ENCODE measurements at places on chromosomes 3 and 15. TPM values are rescaled to one million over a fixed set of nuclear protein-coding genes. Genes with fewer than 3 reads are reported as not detected.

DNA sequence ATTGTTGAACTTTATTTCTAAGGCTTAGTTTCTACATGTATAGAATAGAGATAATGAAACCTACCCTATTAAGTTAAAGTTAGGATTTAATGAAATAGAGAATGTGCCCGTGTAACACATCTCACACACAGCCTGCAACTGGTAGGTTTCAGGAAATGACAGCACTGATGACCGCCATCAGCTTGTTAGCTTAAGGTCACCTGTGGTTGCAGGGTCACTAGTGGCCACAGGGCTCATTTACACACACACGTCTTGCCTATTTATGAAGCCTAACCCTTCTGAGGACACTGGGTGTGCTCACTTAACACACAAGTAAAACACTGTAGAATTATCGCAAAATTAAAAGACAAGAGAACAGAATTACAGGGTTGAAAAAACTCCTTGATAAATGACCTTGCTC, 20.1 kb downstream of the CHRM5 start:
- no peak for DNase-seq

DNA sequence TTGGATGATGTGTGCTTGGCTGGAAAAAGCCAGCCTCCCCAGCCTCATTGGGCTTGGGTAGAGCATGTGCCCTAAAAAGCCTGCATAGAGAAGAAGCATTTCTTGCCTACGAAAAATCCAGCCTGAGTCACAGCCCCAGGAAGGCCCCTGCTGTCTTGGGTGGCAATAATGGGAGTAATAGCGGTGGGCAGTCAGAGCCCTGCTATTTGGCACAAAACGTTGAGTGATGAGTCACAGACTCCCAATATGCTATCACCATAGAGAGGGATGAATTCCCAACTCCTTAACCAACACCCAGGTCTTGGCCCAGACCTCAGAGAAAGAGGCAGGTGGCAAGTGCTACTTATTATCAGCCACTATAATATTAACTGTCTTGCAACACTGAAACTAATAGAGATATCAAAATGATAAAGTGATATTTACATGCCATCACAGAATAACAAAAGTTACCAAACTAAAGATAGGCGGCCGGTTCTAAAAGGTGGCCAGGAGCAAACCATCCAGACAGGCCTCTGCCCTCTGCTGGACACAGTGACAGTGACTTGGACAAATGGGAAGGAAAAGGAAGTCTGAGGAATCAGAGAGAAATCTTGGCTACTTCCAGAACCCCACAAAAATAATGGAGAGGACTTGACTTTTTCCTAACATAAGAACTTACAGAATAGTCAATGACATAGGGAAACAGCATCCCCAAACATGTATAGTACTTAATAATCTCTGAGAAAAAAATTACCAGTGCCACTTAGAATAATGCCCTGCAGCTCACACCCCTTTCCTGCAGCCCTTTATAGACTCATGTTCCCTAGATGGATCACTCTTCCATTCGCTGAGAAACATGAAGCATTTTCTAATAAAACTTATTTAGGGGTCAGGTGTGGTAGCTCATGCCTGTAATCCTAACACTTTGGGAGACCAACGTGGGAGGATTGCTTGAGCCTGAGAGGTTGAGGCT, 51.9 kb upstream of the MUC13 start:
- no peak for DNase-seq

- DNase-seq: no peak
These were observed 1123.7 kb downstream of the IGSF11 start for GRCh38 chr3:117910820-117911521.

GRCh38 chr3:127389913-127390312, 102.1 kb upstream of the PRR20G start:
- no peak for DNase-seq

- no peak for DNase-seq
These were observed 47.5 kb upstream of the FRMD4B start for GRCh38 chr3:69433121-69433968.

DNA sequence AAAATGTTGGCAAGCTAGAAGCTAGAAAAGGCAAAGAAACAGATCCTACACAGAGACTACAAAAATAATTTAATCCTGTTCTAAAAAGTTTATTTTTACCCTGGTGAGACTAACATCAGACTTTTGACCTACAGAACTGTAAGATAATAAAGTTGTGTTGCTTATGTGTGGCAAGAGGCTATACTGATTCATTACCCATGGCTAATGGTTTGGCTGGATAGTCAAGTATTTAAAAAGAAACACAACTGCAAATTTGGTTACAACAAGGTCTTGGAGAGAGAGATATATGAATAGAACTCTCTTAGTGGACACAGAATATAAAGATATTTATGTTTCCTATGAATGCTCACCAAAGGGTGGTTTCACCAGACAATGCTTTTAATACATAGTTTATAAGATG, 364.2 kb upstream of the PLSCR5 start:
- no peak for DNase-seq

HTR3E gene
- not detected for total RNA-seq

PROS1 gene
- 27.0 TPM for total RNA-seq

All from skin of body (tissue), 3 donors.